ENCODE measurements at places on chromosomes 2 and 18. TPM values are rescaled to one million over a fixed set of nuclear protein-coding genes. Genes with fewer than 3 reads are reported as not detected.

REG3G gene
- not detected for total RNA-seq

DNA sequence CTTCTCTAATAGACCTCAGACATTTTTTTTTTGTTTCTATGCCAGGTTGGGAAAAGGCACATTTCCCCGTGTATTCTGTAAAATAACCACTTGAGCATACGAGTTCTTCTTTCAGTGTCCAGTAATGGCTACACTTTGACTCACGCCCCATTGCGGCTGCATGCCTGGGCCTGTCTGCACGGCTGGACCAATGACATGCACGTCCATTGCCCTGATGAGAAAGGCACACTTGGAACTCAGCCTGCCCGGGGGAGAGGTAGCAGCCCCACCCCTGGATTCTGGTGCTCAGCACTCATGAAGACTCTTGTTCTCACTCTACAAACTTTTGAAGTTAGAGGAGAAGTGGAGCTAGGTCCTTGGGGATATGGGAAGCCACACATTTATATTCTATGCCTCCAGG is 5.8 kb downstream of the PCARE start:
- no peak for DNase-seq

DNA sequence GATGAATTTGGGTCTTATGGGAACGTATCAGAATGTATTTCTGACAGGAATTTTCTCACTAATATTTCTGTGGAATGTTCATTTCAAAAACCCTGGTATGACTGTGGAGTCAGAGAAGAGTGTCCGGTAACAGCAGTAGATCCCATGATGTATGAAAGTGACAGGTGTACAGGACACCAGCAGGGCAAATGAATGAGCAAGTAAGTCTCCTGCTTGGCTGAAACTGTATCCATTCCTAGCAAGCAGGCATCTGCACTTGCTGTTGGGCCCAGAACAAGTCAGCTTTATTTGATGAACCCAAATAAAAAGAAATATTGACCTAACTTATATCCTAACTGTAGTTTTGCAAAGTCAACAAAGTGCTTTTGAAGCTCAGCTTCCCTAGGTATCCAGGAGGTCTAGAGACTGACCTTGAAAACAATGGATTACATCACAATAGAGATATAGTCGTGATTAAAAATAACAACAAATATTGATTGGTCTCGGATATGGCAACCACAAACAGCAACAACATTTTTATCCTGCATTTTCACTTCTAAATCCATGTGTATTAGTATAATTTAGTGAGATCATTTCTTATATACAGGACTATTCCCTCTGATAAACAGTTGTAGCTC is 37.6 kb downstream of the NXPH2 start:
- DNase-seq, result no peak

ANKRD44 gene
- 10.3 TPM for total RNA-seq
